D341Med (cell line): ENCODE measurements at places on chromosomes 1 and 21.

DNA sequence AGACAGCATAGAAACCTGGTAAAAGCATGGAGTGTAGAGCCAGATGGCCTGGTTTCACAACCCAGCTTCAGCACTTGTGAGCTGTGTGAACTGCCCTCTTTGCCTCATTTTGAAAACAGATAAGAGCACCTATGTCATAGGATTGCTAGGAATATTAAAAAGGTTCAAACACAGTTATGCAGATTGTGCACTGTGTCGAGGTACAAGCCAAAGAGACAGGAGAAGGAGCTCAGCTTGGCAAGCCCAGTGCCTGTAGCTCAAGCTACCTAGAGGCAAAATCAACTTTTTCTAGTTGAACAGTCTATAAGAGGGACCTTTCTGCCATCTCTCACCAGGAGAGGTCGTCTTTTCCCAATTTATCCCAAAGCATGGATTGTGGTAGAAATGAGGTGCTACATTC lies 5.0 kb downstream of the CHODL start:
- no peak for DNase-seq

DNA sequence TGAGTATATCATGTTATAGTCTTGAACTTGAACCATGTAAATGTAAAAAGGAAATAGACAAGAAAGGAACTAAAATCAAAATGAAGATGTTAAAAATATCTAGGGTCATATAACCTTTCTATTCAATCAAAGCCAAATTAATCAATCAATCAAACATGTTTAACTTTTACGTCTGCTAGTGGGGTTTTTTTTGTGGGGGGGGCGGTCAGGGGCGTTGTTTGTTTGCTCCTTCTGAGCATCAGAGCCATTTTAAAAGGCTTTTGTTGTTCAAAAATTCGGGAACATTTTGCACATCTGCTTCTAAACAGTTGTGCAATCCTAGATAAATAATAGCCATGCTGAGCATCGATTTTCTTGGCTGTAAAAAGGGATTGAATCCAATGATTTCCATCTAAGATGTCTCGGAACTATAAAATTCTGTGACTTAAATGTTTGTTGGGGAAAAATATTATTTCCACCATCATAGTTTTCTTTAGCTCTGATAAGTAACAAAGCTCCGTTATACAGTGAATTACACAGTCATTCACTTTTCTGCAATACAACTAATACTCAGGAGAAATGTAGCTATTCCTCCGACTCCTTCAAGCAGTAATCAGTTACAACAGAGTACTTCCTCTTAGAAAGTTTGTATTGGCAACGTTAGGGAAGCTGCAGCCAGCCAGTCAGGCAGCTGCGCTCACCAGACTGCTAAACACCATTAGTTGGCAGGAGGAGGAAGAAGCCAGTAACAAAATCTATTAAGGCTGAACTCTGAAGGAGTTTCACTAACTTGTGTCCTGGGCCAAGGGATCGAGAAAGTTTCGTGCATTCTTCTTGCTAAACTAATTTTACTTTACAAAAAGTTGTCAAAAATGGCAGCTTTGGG lies 2.2 kb downstream of the SPATA6 start:
- no peak for DNase-seq

- DNase-seq: no peak
Measured at GRCh38 chr1:115069659-115070308, 19.5 kb downstream of the TSPAN2 start.

DNA sequence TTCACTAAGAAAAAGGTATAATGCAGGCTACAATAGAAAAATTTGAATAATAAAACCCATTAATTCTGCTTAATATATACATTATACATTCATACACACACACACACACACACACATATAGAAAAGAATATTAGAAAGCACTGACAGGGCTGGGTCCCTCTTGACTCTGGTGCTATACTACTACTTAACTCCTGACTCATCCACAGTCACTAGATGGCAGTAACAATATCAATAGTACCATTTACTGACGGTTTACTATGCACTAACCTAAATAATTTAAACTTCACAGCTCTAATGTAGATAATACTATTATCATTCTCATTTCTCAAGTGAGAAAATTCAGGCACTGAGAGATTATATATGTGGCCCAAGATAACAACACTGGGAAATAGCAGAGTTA lies 87.5 kb downstream of the COP1 start:
- DNase-seq: peak; percentile 45

DNA sequence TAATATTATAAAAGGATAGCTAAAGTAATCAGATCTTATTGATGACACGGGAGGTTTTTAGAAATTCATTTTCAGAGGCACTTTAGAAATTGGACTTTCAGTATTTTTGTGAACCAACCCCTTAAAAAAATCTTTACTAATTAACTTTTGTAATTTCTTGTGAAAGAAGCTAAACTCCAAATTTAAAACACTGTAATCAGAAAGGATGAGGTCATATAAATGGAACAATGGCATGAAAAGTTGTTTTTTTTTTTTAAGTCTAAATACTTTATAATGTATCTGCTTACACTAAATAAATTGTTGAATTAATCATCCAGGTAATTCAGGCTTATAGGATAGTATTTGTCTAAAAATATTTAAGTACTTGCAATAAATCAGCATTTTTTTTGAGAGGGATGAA lies 9.0 kb downstream of the ZBTB18 start:
- no peak for DNase-seq

GRCh38 chr1:27353629-27354028 lies 11.8 kb downstream of the SYTL1 start:
- no peak for DNase-seq

- DNase-seq: no peak
Measured at GRCh38 chr1:30009720-30010119, 713.7 kb downstream of the MATN1 start.

- DNase-seq: no peak
Measured at GRCh38 chr1:9716404-9717192, 65.1 kb downstream of the PIK3CD start.

DNA sequence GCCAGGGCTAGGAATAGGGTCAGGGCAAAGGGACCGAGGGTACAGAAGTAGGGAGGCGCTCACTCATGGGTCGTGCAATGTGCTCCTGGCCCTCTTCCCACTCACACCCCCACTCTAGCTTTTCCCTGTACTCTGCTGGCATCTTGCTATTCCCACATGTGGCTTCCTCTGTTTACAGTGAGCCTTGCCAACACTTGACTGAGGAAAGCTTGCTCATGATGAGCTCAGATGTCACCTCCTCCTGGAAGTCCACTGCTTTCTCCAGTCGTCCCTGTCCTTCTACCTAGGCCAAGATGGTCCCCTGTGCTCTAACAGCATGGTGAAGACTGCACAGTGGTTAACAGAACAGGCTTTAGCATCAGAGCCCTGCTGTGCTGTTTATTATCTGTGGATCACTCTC lies 8.0 kb upstream of the RIMS3 start:
- no peak for DNase-seq

- no peak for DNase-seq
Measured at GRCh38 chr1:150321826-150322166, 463 bp downstream of the PRPF3 start.

GRCh38 chr1:75330624-75331023 lies 196.4 kb downstream of the LHX8 start:
- DNase-seq: no peak

- DNase-seq: no peak
Measured at GRCh38 chr1:8711151-8711550, 106.3 kb downstream of the RERE start.

DNA sequence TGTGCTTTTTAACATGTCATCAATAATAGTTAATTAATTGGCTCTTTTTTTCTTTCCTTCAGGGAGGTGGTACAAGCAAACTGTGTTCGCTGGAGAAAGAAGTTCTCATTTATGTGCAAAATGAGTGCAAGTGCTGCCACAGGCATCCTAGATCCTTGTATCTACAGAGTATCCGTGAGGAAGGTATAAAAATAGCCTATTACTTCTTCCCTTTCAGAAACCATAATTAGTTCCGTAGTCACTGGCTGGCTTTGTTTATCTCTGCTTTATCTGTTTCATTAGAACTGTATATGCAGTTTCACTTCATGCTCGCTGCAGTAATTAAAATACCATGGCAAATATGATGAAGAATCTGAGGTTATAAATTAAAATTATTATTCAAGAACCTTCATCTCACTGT lies 40.6 kb downstream of the EEIG2 start:
- no peak for DNase-seq

- no peak for DNase-seq
Measured at GRCh38 chr1:157400766-157401165, 151.5 kb downstream of the FCRL5 start.

DNA sequence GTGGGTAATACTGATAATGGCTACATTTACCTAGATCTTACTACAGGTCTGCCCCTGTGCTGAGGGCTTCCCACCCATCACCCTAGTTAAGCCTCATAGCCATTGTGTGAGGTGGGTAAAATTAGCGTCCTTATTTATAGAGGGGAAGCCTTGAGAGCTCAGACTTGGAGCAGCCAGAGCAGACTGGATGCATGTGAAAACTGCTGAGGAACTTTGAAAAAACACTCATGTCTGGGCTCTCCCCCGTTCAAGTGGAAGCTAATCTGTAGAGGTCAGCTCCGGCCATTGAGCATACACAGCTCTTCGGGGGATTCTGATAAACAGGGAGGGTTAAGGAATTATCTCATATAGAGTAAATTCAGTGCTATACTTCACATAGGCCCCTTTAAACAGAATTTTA lies 389.7 kb downstream of the RPS6KC1 start:
- DNase-seq: no peak

- no peak for DNase-seq
Measured at GRCh38 chr1:192598589-192598988, 23.0 kb downstream of the RGS1 start.

GRCh38 chr1:205805082-205805711 lies 7.8 kb downstream of the SLC41A1 start:
- no peak for DNase-seq
